NCI-H69 (cell line): ENCODE measurements at places on chromosomes 7 and 10.

DNA sequence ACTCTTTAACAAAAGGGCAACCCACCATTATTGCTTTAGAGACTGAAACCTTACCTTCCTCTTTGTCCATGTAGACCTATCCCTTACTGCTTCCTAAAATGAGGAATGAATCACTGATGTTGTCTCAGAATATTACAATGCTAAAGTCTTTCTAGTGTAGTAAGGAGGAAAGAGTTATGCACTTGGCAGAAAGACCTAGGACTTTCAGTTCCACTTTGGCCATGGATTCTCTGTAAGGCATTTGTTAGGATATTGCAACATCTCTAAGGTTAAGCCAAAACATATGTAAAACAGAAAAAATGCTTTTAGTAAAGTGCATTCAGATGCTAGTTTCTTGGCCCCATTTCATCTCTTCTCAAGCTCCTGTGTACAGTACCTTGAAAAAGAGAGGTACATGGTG is 230.9 kb downstream of the PARD3 start:
- DNase-seq: no peak

DNA sequence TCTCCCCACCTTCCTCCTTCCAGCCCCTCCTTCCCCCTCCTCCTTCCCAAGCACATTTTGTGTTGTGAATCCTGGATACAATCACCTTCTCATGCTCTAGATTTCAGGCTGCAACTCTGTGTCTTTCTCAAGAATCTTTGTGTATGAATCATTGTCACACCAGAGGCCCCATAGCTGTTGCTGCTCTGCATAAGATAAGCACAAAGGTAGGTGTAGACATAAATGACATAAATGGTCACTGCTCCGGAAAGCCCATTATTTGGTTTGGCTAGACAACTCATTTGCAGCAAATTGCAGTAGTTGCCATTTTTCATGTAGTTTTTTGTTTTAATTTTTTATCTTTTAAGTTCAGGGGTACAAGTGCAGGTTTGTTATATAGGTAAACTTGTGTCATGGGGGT is 216.3 kb upstream of the NRP1 start:
- no peak for DNase-seq

DNA sequence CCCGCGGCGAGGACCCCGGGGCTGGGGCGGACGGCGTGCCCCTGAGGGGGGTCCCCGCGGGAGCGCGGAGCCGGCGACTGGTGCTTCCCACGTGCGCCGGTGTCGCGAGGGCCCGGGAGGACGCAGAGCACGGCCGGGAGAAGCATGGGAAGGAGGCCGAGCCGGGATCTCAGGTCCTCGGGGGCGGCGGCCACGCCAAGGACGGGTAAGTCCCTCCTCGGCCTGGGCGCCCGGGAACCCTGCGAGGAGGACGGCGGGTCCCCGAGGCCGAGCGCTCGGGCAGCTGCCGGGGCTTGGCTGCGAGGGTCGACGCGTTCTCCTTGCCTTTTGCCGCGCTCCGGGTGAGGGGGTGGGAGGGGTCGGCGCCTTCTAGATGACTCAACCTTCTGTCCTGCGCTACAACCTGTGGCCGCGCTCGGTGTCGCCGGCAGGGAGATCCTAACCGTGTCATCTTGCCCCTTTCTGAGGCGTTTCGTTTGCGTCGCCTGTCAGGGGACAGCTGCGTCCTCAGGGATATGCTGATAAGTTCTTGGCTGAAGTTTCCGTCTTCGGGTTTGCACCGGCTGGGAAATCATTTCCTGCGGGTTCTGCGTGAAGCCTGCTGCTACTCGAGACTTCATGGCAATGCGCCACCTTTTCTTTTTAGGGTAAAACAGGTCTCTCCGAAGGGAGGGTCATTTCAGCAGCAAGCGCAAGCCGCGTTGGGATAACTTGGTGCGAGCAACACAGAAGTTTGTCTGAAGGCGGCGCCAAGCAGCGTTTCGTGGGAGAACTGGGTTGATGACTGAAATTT is 529 bp downstream of the TASOR2 start:
- DNase-seq: peak; percentile 70

- peak; percentile 3 for DNase-seq
These were observed 21.5 kb downstream of the CH25H start for GRCh38 chr10:89185658-89186057.

GRCh38 chr7:74027683-74028320 is at the start of gene ELN:
TSS of gene ELN (plus strand) at chr7:74028173. CDS start at chr7:74028188, 15 bp downstream.
- peak; percentile 63 for DNase-seq

DNA sequence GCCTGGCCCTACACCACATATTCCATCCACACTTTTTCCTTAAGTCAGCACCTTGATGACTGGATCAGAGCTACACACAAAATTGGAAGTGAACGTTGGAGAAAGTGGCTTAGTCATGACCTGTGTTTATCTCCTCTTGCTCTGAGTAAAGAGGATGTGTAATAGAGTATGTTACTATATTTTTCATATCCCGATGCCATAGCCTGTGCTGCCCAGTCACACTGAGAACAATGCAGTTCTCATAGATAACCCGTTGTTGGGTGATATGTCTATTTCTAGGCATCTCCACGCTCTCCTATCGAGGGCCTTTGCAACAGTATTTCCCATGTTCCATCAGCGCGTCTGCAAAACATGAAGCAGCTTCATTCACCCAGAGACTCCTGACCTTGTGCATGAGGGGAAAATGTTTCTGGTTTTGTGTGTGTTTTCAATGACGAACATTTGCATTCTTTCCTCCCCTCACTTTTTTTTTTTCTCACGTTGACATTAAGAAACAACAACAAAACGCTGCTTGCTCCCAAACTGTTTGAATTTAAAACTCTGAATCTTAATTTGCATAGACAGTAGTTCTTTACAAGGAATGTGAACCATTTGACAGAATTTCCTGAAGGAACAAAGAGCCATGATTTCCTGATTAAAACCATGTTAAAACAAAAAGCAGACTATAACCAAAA is 43.4 kb downstream of the GRK5 start:
- DNase-seq: no peak

GRCh38 chr7:45888993-45889366 is 692 bp downstream of the IGFBP1 start:
- DNase-seq: no peak

DNA sequence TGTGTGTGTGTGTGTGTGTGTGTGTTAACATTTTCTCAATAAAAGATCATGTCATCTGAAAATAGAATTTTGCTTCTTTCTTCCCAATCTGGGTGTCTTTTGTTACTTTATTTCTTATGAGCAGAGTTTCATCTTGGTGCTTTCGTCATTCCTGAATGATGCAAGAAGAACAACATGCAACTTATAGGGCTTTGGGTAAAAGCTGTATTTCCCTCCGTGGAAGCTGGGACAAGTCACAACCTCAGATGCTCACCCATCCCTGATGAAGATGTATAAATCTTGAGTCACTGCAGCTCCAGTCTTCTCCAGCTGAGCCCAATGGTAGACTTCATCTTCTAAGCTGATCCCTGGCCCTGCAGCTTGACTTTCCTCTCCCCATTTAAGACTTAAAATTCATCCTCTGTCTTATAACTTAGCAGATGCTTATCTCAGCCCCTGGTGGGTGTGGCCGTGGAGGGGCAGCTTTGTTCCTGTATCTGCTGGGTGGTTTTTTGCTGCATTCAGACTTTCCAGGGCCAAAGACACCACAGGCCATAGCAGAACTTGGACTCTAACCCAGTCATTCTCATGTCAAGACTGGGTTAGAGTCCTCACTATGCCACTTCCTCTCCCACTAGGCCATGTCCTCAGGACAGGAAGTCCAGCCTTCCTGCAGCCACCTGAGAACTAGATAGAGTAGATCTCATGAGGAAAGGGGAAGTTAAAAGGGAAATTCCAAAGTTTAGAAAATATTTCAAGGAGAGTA is 356.4 kb downstream of the TNS3 start:
- no peak for DNase-seq

GRCh38 chr10:116183733-116184511 is 89.1 kb downstream of the GFRA1 start:
- DNase-seq: peak; percentile 25

- DNase-seq: no peak
These were observed 84.9 kb downstream of the MAP3K8 start for GRCh38 chr10:30518907-30519306.

DNA sequence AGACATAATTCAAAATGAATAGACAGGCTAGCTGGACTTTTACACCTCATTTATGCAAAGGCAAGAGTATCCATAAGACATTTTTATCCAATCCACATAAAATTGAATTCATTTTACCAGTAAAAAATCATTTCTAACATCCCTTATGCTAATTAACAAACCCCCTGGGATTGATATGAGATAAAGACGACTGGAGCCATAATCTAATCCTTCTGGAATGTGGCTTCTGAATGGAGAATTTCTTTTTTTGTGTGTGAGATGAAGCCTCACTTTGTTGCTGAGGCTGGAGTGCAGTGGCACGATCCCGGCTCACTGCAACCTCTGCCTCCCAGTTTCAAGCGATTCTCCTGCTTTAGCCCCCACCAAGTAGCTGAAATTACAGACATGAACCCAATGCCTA is 90.4 kb downstream of the AKR1D1 start:
- no peak for DNase-seq

- DNase-seq: no peak
These were observed 62.2 kb downstream of the FAM241B start for GRCh38 chr10:69692267-69692666.

DNA sequence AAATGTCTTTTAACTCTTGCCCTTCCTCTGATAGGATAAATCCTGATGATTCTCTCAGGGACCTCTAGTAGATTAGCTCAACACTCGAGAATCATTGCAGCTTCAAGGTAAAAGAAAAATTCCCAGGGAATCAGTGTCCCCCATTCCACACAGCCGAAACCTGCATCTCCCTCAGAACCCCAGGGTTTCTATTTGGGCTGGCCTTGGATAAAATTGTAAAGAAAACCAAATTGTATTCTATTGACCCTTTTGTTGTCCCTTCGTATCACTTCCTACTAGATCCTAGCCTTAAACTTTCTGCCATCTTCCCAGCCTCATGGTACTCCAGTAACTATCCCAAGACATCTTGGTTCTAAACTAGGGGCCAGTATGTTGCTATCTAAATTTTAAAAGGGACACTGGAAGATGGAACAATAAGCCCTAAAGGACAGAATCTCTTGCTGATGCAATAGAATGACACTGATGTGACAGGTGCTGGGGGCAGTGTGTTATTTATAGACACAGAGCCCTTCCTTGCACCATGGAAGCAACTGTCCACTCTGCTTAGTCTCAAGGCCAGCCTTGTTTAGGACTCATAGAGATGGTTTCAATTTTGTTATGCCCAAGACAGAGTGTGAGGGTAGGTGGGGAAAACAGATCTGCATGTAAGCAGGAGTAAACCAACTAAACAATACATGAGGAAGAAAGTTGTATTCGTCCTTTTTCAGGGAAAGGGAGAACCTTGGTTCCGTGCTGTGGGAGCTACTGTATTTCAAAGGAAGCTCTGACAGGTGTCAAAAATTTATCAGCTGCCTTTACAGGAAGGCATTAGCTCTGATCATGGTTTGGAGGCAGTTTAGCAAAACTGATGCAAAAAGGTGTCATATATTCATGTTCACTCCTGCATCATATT is 7.6 kb downstream of the ASB15 start:
- DNase-seq: peak; percentile 27

DNA sequence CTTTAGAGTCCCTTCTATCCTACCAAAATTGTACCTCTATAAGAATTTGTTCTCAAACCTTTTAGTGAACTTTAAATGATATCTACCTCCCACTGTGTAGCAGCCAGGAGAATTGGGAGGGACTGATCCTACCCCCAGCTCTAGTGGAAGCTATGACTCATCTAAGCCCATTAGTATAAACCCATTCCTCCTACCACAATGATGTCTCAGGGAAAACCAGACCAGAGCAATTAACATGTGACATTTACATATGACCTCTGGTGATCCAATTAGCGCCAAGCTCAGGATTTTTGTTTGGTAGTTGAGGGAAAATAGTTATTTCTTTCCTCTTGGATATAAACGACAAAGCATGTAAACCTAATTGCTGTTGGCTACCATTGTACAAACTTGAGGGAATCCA is 33.1 kb upstream of the R3HCC1L start:
- peak; percentile 1 for DNase-seq

DNA sequence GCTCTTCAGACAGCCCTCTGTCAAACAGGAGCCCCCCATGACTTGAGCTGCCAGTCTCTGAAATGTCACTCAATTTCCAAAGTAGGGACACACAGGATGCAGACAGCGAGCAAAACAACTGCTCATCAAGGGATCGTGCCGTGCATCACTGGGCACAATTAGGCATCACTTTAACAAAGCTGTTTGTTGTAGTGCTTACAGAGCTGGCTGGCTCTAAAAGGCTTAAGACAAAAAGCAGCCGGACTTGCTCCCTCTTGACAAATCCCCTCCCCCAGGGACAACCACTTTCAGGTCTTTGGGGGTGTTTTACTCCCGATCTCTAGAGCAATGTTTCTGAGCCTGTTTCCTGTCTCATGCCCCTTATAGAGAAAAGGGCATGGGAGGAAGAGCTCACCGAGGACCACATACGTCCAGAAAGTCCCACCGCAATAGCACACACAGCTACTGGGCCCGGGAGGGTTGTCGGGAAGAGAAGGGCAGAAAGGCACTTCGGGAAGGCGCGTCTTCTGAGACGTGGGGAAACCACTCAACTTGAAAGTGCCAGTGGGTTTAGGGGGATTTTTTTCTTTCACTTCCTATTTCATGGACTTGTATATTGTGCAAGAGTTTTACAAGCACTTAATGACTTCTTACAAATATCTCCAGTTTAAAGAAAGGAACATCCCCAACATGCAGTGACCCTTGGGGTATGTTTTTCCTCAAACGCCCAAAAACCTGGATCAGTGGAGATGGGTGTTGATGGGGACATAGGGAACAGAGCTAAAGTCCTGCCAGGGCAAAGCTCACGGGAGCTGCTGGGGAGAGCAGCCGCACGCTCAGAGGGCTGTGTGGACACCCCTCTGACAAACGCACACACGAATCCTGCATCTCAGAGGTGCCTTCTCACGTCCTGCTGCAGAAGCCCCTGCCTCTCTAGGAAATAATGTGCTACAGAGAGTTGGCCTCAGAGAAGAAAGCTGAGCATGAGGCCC is 27.1 kb downstream of the LRRC20 start:
- peak; percentile 37 for DNase-seq

- DNase-seq: no peak
These were observed 142.5 kb downstream of the RNF216 start for GRCh38 chr7:5638994-5639393.

- DNase-seq: peak; percentile 22
These were observed 1.7 kb downstream of the SHTN1 start for GRCh38 chr10:117003336-117003735.

DNA sequence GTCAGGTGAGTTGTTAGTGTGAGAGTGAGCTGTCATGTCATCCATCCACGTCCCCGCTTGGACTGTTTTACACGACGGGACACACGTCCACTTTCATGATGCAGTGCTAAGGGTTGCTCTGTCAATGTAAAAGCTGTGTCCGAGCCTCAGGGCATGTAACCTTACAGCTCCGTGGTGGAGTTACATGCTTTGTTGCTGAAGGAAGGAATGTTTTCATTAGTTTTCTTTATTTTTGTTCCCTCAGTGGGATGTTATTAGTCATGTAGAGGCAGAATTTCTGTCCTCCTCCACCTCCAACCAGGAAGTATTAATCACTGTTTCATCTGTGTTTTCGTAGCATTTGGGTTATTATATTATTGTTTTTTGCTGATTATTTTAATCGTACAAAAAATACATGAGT is 88.6 kb downstream of the NRG3 start:
- DNase-seq: no peak
